Endodermal cell (in vitro differentiated cells): ENCODE measurements at places on chromosomes 16 and 17. TPM values are rescaled to one million over a fixed set of nuclear protein-coding genes. Genes with fewer than 3 reads are reported as not detected.

GRCh38 chr16:22008215-22009059, 526 bp downstream of the MOSMO start:
- DNase-seq = peak; percentile 80

- peak; percentile 76 for DNase-seq
Observed at GRCh38 chr17:4551141-4551540, 4.0 kb downstream of the MYBBP1A start.

DNA sequence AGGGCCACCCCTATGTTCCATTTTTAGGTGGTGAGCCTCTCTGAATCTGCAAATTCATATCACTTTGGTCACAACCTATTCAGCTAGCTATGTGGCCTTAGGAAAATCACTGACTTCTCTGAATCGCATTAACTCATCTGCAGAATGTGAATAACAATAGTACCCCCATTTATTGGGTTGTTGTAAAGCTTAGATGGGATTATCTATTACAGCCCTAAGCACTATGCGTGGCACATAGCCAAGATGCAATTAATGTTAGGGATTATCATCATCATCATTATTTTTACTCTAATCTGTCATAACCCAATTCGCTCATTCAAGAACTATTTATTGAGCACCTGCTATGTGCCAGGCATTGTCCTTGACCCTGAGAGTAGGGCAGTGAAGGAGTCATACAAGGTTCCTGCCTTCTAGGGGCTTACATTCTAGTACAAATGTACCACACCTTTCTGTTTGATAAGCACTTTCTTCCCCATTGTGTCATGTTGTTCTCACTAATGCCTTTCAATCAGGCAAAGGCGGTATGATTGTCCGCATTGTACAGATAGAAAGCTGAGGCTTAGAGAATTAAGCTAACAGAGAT, 38.5 kb downstream of the CHD9 start:
- no peak for DNase-seq

DNA sequence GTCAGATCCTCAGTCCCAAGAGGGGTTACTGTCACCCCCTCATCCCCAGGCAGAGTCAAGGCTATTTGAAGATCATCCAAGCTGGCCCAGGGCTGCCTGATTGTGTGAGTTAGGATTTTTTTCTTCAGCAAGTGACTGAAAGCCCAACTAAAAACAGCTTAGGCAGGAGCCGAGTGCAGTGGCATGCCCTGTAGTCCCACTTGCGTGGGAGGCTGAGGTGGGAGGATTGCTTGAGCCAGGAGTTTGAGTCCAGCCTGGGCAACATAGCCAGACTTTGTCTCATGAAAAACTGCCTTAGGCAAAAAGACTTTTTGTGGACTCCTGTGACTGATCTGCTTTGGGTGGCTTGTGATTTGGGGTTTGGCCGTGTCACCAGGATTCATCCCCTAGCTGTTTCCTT, 19.9 kb downstream of the PGS1 start:
- DNase-seq = no peak

Gene GOSR1
- total RNA-seq = 52.1 to 59.1 TPM (median 57.3 TPM) in 3 replicates

Gene CSF3
- total RNA-seq = not detected in 2 replicates

Gene TBC1D3L
- 11.6 to 25.4 TPM (median 22.3 TPM) in 3 replicates for total RNA-seq

Gene NGFR
- total RNA-seq = 0.77 and 1.3 TPM in 2 replicates

Gene NAA60
- total RNA-seq = 45.7 to 65.5 TPM (median 61.8 TPM) in 3 replicates

DNA sequence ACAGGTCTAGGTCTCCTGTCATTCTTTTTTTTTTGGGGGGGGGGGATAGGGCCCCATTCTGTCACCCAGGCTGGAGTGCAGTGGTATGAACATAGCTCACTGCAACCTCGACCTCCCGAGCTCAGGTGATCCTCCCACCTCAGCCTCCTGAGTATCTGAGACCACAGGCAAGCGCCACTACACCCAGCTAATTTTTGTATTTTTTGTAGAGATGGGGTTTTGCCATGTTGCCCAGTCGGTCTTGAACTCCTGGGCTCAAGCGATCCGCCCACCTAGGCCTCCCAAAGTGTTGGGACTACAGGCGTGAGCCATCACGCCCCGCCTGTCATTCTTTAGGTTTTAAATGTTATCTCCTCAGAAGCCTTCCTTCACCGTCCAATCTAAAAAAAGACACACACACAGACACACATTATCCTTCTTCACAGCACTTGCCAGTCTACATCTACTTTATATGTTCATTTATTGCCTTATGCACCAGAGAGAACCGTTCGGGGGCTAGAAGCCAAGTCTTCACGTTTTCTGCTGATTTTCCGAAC, 694 bp downstream of the MRPL27 start:
- DNase-seq = no peak

Gene CDRT15
- not detected in 2 replicates for total RNA-seq

DNA sequence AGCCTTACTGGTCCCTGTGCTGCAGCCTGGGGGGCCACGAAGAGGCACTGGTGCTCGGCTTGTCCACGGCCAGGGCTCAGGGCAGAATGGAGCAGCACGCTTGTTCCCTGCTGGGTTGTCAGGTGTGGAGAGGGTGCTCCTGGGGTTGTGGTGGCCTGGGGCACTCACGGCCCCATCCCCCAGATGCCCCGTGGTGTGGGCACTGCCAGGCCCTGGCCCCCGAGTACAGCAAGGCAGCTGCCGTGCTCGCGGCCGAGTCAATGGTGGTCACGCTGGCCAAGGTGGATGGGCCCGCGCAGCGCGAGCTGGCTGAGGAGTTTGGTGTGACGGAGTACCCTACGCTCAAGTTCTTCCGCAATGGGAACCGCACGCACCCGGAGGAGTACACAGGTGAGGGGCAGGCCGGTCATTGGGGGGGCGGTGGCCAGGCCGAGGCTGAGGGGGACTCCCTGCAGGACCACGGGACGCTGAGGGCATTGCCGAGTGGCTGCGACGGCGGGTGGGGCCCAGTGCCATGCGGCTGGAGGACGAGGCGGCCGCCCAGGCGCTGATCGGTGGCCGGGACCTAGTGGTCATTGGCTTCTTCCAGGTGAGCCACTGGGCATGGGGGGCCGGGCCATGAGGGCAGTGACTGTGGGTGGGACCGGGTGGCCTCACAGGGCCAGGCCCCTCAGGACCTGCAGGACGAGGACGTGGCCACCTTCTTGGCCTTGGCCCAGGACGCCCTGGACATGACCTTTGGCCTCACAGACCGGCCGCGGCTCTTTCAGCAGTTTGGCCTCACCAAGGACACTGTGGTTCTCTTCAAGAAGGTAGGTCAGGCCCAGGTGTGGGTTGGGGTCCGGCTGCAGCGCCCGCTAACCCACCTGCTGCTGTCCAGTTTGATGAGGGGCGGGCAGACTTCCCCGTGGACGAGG, 1.5 kb downstream of the PDIA2 start:
- peak; percentile 49 for DNase-seq

- DNase-seq = no peak
Observed at GRCh38 chr17:14458724-14459123, 157.8 kb downstream of the HS3ST3B1 start.

Gene CD300C
- total RNA-seq = not detected in 3 replicates

DNA sequence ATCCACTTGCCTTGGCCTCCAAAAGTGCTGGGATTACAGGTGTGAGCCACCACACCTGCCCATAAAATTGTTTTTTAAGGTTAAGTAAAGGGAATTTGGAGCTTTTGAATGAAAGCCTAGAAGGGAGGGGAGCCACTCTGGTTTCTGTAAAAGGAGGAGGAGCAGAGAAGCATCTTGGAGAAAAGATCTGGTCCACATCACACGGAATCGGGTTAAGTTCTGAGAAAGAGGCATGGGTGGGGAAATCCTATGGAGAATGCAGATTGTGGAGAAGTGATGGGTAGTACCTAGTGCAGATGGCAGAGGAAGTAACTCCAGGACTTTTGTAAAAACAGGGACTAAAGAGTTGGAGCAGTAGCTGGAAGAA, 18.3 kb upstream of the CEP112 start:
- no peak for DNase-seq

DNA sequence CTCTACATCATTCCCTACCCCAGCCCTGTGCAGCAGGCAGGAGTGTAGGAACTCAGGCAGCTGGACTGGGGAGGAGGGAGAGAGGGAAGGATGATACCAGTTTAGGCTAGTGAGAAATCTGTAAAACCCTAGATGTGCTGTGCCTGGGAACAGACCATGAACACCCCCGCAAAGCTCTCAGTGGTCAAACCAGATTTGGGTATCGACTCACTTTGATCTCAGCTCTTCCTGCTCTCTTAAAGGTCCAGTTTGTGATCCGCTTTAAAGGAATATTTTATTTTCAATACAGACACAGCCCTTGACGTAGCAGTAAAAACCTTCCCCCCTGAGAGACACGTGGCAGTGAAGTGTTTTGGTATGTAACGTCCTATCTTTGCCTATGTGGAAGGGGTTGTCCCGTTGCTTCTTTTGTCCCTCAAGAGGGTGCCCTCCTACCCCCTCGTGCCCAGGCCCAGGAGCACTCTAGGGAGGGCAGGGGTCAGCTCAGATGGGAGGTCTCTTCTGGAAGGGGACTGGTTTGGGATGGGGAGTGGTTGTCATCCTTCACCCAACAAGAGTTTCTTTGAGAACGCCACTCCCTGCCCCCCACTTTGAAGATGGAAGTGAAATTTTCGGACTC, 19.3 kb upstream of the TBX2 start:
- DNase-seq = no peak

Gene TMC6
- total RNA-seq = 105 to 160 TPM (median 143 TPM) in 3 replicates

Gene CSNK2A2
- total RNA-seq = 117 and 121 TPM in 2 replicates
